ENCODE measurements at places on chromosomes 1 and 21. TPM values are rescaled to one million over a fixed set of nuclear protein-coding genes. Genes with fewer than 3 reads are reported as not detected.

- ATAC-seq: no peak
Measured at GRCh38 chr1:8867878-8868567, 10.5 kb downstream of the ENO1 start.

DNA sequence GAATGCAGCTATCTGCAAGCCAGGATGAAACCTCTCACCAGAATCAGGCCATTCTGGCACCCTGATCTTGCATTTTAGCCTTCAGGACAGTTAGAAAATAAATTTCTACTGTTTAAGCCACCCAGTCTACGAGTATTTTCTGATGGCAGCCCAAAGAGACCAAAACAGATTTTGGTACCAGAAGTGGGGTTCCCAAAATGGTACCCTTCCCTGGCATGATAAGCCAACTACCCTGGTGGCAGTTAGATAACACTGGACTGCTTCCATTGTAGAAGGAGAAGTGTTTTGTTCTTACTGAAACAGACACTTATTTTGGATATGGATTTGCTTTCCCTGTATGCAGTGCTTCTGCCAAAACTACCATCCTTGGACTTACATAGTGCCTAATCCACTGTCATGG, 115.0 kb downstream of the CSMD2 start:
- no peak for ATAC-seq

GRCh38 chr1:83967336-83967735, 31.6 kb downstream of the TTLL7 start:
- no peak for ATAC-seq

GRCh38 chr1:242086706-242087105, 87.8 kb upstream of the MAP1LC3C start:
- ATAC-seq: no peak

- ATAC-seq: peak; percentile 90
Measured at GRCh38 chr21:26795866-26796329, 49.3 kb downstream of the ADAMTS1 start.

DNA sequence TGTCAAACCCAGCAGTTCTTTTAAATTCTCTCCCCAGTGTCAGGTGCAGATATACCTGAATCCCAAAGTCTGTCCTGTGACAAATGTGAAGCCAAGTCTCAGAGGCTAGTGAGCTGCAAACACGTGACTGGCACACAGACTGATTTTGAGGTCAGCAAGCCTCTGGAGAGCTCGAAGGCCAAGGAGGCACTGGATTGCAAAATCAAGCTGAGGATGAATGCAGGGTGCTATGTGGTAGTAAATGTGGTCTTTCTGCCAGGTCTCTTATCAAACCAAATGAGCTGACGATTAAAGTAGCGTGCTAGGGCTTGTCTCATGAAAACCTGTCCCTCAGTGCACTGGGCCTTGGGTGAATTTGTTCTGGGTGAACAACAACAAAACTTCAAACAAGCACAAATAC, 20.6 kb downstream of the GPR3 start:
- no peak for ATAC-seq

DNA sequence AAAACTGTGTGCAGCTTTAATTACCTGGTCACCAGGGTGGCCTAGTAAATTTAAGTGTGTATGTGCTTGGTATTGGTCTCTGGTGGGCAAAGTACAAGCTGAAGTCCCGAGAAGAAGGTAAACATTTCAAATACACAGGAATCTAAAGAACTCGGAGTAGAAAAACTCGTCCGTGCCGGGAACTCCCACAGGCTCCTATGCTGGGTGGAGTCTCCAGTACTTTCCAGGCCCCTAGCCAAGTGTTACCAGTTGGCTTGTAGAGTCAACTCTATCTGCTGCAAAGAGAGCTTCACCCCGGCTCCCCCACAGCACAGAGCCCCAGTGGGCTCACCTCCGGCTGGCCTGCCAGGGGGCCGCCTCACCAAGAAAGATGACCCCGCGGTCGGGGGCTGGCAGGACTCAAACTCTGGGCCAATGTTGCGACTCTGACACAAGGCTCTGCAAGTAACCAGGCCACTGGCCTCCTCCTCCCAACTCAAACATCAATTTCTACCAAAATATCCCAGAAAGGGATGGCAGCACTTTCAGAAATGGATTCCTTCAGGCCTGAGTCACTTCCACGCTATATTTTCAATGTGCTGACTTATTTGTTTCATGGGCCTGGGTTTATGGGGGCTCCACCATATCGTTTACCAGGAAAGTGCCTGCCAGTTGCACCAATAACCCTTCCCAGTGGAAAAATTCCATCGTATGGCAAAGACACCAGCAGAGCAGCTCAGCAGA, 73.9 kb downstream of the SLC66A1 start:
- no peak for ATAC-seq

GRCh38 chr1:6685381-6685780, 16.2 kb downstream of the DNAJC11 start:
- no peak for ATAC-seq

DNA sequence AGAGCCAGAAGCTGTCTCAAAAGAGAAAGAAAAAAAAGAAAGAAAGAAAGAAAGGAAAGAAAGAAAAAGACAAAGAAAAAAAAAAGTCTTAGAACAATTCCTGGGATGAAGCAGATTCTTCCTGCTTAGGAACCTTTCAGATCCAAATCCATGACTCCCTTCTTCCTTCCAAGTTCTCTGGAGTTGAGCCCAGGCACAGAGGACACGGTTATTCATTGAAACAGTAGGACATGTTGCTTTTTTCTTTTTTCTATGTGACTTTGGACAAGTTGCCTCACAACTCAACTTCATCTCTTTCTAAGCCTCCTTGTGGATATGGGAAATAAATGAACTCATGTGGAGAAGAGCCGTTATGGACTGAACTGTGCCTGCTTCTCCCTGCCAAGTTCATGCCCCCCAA, 14.7 kb upstream of the TNFRSF8 start:
- ATAC-seq: no peak

DNA sequence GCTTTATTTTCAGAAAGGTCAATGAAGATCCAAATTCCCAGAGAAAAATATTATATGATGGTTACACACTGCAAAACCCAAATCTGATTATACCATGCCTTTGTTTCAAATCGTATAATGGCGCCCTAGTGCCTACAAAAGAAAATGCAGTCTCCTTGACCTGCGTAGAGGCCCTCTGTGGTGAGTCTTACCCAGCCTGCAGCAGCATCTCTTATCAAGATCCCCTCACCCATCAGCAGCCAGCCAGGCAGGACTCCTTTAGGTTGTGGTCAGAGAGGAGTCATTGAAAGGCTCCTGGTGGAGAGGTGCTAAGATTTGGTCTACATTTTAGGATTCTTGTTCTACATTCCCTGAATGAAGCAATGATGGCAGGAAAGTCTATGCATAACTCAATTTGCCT, 23.7 kb upstream of the DAB1 start:
- ATAC-seq: no peak

DNA sequence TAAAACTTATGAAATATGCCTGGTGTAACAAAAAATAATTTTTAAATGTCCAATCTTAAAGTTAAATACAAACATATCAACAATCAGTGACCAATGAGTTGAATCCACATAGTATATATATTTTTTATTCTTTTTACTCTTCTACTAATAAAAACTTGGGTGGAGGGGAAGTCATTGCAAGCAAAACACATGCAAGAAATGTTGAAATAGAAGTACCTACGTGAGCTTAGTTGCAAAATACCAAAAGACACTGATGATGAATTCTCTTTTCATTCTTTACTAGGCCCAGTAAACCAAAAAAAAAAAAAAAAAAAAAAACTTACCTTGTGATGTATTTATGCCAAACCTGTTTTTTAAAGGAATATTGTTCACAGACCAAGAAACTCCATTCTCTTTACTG, 26.4 kb upstream of the PLA2G4A start:
- ATAC-seq: no peak

GRCh38 chr1:8816831-8817411, 519 bp downstream of the RERE start:
- peak; percentile 20 for ATAC-seq

DNA sequence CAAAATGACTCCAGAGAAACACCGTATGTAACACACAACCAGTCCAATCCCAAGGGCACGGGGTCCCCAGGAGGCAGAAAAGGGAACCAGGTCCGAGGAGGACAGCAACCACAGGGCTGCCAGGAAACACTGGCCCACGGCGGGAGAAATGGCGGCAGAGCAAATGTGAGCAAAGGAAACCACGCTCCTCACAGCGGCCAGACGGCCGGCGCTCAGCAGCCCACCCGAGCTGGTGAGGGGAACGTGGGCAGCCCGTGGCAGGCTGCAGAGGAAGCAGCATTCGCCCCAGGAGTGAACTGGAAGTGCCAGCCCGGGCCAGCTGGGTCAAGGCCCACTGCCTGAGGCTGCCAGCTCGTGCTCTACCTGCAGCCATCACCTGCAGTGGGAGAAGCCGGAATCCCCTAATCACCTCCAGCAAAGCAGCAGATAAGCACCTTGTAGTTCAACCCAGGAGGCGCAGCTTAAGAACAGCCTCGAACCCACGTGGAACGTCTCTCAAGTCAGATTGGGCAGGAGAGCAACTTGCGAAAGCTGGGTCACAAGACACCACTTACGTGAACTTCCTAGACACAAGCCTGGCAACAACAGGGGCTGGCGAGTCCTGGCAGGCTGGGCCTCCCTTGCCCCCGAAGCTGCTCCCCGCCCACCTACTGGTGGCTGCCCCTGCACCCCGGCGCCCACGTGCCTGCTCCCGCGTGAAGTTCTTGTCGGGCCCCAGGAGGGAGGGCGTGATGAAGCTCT, 6.7 kb downstream of the SLC19A1 start:
- no peak for ATAC-seq

DNA sequence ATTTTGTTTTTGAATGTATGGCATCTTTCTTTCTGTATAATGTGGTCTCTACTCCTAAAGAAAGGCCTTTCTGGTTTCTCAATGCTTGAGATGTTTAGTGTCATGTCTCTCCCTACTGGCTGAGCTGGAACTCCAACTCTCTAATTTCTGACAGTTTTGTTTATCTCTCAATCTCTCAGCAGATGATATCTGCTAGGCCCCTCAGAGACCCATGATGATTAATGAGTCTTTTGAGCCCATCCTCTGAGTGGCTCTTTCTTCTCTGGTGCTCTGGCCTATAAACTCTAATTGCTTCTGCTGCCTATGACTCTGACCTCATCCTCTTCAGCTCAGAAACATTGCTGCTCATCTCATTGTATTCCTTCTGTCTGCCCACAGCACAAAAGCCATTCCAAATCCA, 46.6 kb downstream of the CRB1 start:
- peak; percentile 99 for ATAC-seq

DNA sequence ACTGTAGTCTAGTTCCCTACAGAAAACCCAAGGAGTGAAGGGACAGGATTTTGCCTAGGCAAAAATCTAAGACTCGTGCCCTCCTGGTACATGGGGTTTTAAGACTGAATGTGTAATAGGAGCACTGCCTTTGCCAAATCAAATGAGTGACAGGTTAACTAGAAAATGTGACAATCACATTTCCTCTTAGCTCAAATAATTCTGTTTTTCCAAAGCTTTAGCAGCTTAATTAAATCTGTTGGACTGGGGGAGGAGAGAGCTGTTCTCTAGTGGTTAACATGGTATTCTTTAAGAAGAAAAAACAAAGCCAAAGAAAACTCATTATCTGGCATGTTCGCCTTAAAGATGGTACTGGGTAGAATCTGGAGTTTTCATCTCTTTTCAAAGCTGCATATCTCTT, 12.6 kb downstream of the FNDC5 start:
- ATAC-seq: no peak

DNA sequence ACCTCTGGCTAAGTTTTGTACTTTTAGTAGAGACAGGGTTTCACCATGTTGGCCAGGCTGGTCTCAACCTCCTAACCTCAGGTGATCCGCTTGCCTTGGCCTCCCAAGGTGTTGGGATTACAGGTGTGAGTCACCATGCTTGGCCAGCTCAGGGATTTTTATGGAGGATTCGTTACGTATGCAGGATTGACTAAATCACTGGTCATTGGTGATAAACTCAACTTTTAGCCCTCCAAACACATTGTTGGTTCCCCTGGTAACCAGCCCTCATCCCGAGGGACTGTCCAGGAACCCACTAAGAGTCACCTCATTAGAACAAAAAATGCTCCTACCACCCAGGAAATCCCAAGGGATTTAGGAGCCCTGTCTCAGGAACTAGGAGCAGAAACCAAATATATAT, 40.4 kb downstream of the ST3GAL3 start:
- no peak for ATAC-seq

DNA sequence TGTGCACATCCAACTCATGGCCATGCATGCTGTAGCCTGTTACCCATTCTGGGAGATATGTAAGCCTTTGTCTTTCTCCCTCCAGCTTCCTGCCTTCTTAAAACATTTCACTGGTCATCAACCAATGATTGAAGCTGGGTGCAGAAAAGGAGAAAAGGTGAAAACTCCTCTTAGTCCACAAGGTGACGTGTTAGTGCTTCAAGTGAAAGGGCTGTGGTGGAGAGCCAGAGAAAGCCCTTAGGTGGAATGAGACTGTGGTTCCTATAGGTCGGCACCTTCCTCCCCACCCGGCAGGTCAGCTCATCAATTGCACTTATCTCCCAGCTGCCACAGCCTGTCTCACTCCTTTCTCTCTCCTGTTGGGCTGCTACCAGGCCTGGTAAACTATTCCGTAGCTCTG, 30.4 kb downstream of the ERG start:
- ATAC-seq: no peak

DNA sequence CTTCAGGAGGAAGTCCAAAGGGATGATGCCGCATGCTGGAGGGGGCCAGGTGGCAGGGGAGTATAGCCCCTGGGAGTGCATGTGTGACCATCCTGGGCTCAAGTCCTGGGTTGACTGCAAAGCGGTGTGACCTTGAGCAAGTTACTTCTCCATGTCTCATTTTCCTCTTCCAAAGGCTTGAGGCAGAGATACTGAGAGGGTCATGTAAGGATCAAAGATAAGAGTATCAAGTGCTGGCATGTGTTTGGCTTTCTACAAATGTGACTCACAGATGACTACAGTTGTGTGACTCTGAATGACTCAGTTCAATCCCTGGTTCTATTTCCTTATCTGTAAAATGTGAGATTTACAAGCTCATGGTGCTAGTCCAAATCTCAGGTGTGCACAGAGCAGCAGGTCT, 26.1 kb downstream of the PROK1 start:
- peak; percentile 65 for ATAC-seq

- ATAC-seq: no peak
Measured at GRCh38 chr1:30068787-30069472, 654.5 kb downstream of the MATN1 start.

GRCh38 chr1:41171266-41171874, 70.7 kb downstream of the SCMH1 start:
- no peak for ATAC-seq

- ATAC-seq: no peak
Measured at GRCh38 chr1:165486663-165487062, 41.7 kb upstream of the RXRG start.

DNA sequence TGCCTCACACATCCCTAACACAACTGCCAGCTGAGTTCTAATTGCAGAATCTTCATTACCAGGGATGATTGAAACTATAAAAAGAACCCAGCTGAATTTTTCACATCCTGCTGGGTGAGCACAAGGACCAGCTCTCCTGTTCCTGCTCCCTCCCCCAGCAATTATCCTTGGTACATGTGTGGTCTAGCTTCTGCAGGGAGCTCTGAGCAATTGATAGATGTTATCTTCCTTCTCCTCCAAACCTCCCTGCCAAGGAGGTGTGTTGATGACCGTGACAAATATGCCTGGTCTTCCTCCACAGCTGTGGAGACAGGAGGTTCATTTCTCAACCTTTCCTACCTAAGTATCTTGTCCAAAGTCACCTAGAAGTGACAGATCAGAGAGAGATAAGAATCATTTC, 65.3 kb upstream of the MAN1A2 start:
- ATAC-seq: no peak

The ADAMTSL4 gene
- 6.8 TPM for total RNA-seq

The HES3 gene
- not detected for total RNA-seq

The RUNX1 gene
- 10.9 TPM for total RNA-seq

The OR2L5 gene
- total RNA-seq: 1.6 TPM

The CR2 gene
- total RNA-seq: not detected

The PADI4 gene
- total RNA-seq: not detected

The OLIG2 gene
- 0.30 TPM for total RNA-seq

The SLC35F3 gene
- total RNA-seq: not detected
